DMS53 (cell line): ENCODE measurements at places on chromosomes 12 and 14.

DNA sequence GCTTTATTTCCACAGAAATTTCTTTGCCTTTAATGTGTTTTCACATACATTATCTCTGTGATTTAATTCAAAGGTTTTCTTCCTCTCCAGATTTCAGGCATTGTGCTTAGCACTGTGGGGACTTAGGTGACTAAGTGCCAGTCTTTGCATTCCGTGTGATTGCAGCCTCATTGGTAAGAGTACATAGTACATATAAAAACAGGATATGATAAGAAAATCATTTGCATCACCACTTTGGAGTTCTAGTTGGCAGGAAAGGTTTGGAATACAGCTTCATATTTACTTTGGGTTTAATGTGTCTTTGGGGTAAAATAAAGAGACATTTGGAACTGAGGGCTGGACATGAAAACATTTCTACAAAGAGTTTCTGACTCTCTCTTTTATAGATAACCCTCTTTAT, 37.8 kb upstream of the C12orf75 start:
- DNase-seq = no peak

- DNase-seq = no peak
Observed at GRCh38 chr14:80618751-80619329, 322.7 kb downstream of the CEP128 start.

DNA sequence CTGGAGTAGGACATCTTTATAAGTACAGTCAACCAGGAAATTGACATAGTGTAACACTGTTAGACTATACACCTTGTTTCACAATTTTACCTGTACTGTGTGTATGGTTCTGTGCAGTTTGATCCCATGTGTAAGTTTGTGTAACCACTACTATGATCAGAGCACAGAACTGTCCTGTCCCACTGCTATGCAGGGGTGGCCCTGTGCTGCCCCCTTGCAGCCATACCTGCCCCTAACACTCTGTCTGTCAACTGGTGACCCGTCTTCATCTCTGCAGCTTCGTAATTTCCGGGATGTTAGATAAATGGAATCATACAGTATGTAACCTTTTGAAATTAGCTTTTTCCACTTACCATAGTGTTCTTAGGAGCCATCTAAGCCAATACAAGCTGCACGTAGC, 58.7 kb upstream of the RD3L start:
- no peak for DNase-seq

DNA sequence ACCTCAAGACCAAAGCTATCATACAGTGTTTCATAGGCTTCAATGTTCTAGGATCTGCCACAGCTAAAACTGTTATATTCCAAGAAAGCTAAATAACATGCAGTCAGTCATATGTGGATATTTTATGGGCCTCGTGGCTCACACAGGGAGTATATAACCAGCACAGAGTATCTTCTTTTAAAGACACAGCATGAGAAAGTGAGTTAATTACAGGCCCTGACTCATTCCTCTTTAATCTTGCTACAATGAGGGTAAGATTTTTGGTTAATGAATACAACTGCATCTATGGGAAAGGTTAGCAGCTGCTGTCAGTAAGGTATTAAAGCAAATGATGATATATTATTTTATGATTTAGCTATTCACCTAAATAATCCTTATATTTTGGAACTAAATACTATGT, 111.0 kb downstream of the TRAFD1 start:
- DNase-seq = no peak
